ENCODE measurements at places on chromosomes 6 and 20.

- no peak for DNase-seq
Observed at GRCh38 chr20:61082720-61083119, 169.3 kb upstream of the CDH4 start.

- no peak for DNase-seq
Observed at GRCh38 chr20:46550461-46550860, at the start of gene OCSTAMP. TSS of gene OCSTAMP (minus strand) at chr20:46550654. CDS start at chr20:46550560, 94 bp downstream.

DNA sequence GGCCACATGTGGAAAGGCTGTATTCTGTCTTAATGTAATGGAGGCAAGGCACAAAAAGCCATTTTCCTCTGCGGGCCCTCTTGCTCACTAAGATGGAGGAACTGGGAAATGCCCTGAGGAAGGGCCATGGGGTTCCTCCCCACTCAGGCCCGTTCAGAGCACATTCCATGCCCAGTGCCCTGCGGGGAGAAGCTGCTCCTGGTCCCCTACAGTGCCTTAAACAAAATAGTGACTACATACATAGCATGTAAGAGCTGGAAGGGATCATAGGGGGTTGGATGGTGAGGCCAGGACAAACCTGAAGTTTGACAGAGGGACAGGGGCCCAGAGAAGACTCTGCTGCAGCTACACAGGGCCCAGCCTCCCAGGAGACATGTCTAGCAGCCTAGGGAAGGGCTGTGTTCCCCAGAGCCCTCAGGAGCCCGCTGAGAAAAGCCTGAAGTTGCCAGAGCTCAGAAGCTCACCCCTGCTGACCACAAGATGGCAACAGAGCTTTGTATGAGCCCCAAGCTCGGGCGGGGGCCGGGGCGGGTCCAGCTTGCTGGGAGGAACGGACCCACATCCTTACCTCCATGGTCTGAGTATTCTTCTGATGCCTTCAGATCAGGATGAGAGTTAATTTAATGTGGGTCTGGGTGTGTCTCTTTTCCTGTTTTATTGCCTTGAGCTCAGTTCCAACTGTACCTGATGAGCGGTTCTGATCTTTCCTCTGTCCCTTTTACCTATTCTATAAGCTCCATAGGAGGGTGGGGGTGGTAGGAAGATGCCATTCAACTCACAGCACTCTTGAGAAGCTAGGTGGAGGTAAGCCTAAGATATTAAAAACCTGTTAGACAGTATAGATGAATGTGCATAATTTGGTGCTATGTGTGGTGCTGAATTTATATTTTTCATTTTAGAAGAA, 242.9 kb downstream of the CDC5L start:
- no peak for DNase-seq

DNA sequence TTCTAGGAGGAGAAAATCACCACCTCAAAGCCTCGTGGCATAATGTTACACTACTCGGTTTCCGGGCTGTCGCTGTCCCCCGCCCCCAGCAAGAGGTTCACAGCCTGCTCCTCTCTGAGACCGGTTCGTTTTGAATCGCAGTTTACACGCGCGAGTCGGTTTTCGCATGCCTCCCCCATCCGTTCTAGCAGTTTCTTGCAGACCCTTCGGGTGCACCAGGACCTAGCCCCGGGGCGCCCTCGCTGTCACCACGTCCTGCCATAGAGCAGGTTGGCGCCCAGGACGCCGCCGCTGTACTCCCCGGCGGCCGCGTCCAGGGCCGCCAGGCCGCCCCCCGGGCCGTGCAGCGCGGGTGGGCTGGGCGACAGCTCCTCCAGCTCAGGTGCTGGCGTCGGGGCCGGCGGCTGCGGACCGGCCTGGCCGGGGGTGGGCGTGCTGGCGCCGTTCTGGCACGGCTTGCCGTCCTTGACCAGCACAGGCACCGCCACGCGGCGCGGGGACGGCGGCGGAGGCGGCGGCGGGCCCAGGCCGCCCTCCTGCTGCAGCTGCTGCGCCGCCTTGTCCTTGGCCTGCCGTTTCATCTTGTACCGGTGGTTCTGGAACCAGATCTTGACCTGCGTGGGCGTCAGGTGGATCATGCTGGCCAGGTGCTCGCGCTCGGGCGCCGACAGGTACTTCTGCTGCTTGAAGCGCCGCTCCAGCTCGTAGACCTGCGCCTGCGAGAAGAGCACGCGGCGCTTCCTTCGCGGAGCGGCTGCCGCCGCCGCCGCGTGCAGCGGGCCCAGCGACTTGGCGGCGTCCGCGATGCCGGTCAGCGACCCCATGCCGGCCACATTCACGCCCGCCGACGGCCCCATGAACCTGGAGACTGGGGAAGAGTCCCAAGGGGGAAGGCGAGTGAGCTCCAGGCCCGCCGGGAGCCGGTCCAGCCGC, 1.4 kb downstream of the NKX2-4 start:
- DNase-seq = no peak

- no peak for DNase-seq
Observed at GRCh38 chr6:95203153-95203754, 374.1 kb upstream of the MANEA start.

DNA sequence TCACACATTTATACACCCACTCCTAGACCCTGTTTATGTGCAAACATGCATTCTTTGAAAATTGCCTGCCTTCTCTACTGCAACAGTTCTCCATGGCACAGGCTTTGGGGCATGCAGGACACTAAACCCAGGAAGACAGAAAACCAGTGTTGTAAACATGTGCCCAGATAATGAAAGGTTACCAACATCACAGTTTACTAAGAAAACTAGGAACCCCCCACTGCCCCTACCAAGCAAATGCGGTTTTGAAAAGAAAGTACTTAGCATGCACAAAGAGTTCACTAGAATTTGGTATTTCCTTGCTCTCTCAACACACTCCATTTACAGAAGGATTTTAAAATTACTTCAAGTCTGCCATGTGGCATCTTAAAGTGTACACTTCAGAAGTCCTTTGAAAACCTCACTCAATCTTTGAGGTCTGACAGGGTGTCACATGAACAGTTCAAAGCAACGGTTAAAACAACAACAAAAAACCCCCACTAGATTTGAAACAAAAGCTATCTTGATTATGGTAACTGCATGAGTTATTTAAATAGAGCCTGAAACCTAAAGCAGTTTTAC, 245.0 kb downstream of the GMPR start:
- no peak for DNase-seq

DNA sequence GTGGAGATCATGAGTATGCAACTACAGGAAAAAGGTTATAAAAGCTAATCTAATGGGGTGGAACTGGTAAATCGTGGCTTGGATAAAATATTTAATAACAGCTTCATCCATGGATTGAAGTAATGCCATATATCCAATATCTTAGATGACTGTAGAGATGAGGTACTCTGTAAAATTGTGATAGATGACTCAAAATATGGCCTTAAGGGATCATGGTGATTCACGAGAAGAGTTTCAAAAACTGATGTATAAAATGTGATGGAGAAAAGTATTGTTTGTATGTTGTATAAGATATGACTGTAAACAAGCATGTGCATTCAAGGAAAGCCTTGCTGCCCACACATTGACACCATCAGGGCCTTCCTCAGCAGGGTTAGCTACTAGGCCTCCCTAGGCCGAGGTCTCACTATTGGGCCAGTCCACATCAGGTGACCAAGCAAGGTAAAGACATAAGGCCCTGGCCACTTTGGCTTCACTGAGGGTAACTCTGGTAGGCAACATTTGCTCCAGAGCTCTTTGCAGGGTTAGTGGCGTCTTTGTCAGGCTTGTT, 17.7 kb upstream of the CCN6 start:
- DNase-seq = no peak

DNA sequence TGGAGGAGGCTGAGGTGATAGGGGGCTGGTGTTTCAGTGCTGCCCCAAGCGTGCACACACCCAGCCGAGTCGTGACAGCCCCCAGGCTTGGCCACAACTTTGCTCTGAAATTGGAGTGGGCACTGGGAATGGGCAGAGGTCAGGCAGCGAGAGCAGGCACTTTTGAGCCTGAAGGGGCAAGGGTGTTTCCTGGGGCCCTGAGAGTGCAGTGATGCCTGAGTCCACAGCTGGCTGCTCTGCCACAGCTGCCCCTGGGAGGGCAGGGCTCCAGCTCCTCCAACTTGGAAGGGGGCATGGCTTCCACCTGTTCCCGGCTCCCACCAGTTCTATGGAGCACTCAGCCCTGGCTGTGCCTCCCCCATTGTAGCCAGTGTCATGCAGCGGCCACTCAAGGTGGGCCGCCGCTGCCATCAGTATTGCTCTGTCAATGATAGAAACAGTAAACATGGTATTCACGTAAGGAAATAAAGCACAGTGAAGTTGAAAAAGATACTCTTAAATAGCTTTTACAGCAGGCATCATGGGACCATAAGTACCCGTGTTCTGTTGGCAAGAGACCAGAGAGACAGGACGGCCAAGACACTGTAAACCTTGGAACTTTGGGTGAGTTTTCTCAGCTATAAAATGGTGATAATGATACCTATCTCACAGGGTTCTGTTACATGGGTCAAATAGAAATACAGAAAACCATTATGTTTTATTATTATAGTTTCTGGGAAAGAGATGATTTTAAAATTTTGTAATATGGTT, 108.9 kb downstream of the THEMIS start:
- no peak for DNase-seq

DNA sequence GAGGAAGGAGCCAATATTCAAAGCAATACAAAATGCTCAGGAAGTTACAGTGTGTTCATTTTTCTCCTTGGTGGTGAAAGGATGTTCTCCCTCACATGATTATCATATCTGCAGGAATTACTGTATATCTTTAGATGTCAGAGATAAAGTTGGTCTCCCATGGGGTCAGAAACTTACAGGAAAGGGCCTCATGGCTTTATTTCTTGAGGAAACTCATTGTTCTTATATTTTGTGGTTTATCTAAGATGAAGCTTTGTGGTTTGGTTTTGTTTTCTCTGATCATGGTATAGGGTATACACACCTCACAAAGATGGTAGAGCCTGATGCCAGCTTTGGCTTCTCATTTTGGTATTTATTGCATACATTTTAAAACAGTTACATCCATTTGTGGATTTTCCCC, 100.5 kb upstream of the STXBP5 start:
- DNase-seq = no peak

DNA sequence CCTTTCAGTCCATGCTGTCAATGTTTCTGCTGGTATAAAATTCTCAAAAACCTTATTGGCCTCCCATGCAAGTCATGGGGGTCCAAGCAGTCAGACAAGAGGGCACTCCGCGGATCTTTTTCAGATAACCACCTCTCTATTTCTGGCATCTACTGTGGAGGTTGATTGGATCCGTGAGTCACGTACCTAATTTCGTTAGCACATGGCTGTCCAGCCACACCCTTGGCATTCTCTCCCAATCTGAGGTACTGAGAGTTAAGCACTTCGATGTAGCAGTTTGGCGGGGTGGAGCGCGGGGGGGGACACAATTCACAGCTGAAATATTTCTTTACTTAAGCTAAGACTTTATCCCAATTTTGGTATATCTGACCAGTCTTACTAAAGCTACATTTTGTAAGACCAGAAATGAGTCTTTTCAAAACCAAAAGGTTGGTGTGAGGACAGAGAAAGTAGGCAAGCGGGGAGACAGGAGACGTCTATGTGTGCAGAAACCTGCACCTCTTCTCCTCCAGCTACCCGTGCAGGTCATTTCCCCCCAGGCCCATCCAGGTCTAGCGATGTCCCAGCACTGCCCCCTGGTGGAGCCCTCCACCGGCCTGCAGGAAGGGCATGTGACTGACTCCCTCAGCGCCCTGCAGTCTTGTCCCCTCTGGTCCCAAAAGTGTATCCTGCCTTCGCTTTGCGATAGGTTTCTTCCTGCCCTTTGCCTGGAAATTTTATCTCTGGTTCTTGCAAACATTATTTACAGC, 113.1 kb downstream of the ADAT2 start:
- DNase-seq = peak; percentile 52

- DNase-seq = no peak
Observed at GRCh38 chr6:149451376-149452036, 33.3 kb downstream of the ZC3H12D start.

DNA sequence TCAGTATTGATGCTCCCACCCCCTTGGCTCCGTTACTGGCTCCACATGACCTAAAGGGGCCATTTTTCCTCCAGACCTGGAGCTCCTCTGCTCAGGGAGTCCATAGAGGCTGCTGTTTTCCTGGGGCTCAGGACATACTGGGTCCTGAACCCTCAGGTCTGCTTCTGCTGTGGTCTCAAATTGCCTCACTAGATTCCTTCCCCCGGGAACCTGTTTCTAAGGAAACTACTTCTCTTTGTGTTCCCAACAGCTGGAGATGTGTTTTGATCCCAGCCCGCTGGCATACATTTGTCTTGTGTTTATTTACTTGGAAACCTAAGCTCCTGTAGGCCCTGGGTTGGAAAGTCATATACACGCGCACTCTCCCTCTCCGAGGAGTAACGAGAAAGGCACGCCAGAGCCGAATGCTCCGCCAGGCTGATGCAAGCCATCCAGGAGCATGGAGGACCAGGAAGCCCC, 222.8 kb downstream of the UST start:
- DNase-seq = no peak

- DNase-seq = no peak
Observed at GRCh38 chr6:24549158-24549557, 54.4 kb downstream of the ALDH5A1 start.

DNA sequence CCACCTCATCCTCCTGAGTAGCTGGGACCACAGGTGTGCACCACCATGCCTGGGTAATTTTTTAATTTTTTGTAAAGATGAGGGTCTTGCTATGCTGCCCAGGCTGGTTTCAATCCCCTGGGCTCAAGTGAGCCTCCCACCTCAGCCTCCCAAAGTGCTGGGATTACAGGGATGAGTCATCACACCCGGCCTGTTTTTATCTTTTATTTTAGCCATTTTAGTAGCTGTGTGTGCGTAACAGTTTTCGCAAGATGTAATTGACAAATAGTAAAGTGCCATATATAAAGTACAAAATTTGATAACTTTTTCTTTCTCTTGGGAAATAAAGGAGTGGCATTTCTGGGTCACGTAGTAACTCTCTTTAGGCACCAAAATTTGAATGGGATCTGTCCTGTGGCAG, 21.4 kb downstream of the SNAI1 start:
- no peak for DNase-seq

- no peak for DNase-seq
Observed at GRCh38 chr20:1964061-1964460, 29.8 kb downstream of the PDYN start.

DNA sequence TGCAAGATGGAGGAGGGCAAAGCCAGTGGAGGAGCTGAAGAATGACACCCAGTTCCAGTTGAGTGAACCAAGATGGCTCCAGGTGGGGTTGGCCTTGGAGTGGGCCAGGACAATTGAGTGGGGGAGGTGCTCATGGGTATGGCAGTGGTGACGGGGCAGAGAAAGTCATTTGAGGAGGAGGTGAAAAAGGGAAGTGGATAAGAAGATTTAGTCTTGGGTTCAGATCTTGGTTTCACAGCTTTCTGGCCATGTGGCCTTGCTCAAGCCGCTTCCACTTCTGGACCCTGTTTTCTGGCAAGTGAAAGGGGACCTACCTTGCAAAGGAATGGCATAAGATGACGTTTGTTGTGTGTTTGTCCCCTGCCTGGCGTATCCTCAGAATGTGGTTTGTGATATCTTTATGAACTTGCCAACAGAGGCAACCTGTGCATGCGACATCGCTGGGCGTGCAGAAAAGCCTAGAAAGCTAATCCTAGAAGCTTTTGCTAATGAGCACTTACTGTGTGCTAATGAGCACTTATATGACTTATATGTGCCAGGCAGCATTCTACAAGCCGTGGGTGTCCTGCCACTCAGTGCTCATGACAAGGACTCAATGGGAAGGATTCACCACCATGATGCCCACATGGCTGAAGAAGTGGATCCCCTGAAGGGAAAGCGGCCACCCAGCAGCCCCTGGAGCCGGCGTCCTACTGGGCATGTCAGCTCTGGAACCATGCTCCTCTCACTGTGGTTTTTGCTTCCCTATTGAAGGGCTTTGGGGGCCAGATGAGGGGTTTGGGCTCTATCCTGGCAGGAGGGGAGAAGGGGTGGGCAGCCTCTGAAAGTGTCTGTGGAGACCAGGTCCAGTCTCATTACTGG, 23.6 kb upstream of the STX16 start:
- DNase-seq = no peak
